Fibroblast of skin of right biceps (primary cell): ENCODE measurements at places on chromosomes 3 and 15.

- no peak for DNase-seq
Observed at GRCh38 chr3:114218578-114219185, 18.7 kb downstream of the ZNF80 start.

GRCh38 chr3:30273304-30274072 is 332.9 kb upstream of the TGFBR2 start:
- peak; percentile 55 for DNase-seq

DNA sequence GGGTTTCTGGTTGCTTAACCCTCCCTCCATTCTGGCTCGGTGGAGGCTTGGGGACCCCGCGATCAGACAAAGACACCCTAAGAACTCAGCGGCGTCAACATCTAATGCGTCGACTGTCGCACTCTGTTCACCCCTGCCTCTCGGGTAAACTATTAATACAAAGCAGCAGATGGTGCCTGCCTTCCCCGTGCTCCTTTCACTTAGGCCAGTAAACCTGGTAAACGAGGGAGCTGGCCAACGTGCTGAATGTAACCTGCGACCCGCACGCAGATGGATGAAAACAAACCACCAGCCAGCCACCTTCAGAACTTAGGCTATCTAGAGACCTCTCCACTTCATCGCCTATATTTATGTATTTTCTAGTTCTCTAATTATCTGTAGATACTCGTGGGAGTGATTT is 848 bp upstream of the CADPS start:
- peak; percentile 72 for DNase-seq

DNA sequence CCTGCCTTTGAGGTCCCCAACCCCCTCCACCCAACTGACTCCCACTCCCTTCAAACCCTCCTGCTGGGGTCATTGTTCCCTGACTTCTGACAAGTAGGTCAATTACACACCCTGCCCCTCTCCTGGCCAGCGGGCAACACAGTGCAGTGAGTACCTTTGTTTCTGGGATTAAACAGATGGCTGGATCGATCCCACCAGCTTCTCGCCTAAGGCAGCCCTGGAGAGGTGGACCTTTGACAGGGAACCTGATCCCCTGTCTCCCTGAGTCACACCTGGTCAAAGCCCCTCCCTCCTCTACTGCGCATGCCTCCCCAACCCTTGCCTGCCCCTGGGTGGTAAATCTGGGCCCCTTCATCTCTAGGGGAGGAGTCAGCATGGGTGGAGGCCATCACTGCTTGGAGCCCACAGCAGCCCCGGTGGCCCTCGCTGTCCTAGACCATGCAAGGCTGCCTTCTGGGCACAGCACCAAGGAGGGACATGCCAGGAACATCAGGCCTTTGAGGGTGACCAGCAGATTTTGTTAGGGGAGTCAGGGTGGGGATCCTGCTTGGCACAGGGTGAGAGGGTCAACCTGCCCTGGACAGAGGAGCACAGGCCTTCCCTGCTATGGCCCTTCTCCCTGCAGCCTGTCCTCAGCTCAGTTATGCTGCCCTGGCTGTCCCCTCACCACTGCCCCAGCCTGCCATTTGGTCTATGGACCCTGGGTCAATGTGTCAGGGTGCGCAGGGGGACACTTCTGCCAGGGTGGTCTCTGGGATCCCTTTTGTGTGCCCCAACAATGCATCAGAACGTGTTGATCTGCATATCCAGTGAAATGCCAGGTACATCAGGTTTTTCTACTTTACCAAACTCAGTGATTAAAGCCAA is 9.8 kb upstream of the PRR23E start:
- no peak for DNase-seq

- peak; percentile 8 for DNase-seq
Observed at GRCh38 chr3:44510000-44510368, 32.5 kb upstream of the ZNF445 start.

DNA sequence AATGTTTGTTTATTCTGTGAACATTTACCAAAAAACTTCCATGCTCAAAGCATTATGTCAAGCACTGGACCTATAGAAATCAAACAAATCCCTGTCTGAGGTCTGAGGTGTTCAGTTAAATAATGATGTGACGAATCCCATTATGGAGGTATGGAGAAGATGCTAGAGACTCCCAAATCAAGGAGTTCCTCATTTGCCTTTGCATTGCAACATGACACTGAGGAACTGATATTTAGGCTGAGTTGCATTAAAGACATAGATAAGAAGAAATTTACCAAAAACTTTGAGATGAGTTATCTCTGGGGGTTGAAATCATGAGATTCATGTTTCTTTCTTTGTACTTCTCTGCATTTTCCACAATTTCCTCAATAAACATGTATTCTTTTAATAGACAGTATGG is 16.0 kb downstream of the CD200 start:
- DNase-seq = no peak

DNA sequence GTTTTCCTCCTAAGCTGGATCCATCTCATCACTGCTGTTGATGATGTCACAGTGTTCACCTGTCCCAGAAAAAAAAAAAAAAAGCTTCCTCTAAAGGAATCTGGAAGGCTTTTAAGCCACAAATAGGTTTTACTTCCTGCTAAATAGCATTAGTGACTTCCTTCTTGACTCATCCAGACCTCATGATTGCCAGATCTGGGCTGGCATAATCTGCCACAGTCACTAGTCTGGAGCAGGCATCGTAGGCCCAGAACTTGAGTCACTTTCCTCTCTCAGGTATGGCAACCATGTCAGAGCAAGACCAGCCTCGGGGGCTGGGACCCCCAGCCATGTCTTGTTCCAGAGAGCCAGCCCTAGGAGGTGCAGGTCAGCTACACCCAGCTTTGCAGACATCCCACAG is 266.5 kb upstream of the CADM2 start:
- DNase-seq = no peak

GRCh38 chr15:89155656-89156055 is 65.7 kb downstream of the RLBP1 start:
- DNase-seq = no peak

GRCh38 chr3:189490337-189490736 is 140.9 kb upstream of the TP63 start:
- DNase-seq = no peak

DNA sequence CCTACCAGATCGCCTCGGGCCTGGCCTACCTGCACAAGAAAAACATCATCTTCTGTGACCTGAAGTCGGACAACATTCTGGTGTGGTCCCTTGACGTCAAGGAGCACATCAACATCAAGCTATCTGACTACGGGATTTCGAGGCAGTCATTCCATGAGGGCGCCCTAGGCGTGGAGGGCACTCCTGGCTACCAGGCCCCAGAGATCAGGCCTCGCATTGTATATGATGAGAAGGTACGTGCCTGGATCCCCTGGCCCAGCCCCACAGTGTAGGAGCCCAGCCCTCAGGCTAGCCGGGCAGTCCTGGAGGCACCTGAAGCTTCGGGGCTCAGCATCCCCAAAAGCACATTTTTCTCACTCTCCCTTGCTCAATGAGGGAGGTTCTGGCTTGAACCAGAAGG is 135.8 kb downstream of the LRRK1 start:
- no peak for DNase-seq

GRCh38 chr15:30865257-30865656 is 38.5 kb upstream of the FAN1 start:
- DNase-seq = no peak

GRCh38 chr15:52217186-52217585 is 26.0 kb upstream of the GNB5 start:
- no peak for DNase-seq

GRCh38 chr15:79341396-79341795 is 30.5 kb downstream of the TMED3 start:
- DNase-seq = peak; percentile 12

GRCh38 chr3:101172516-101172915 is 147.9 kb downstream of the IMPG2 start:
- DNase-seq = no peak

GRCh38 chr3:33139996-33140395 is 26.2 kb downstream of the CRTAP start:
- DNase-seq = no peak

- no peak for DNase-seq
Observed at GRCh38 chr3:135622656-135623055, 342.9 kb upstream of the PPP2R3A start.

DNA sequence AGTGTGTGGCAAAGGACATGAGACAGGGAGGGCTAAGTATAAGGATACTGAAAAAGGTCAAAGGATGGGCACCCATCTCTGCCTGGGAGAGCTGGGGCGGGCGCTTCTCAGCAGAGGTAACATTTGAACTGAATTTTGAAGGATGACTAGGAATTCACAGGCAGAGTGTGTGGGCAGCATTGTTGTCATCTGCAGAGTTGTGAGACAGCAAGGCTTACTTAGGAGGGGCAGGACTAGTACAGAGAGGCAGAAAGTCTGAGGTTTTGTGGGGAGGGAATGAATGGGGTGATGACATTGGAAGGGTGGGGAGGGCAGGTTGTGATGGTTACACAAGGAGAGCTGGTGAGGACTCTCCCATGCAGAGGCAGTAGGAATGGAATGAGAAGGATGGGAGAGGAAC is 84.1 kb upstream of the PRR23C start:
- peak; percentile 29 for DNase-seq
